ENCODE measurements at places on chromosomes 12 and 14. TPM values are rescaled to one million over a fixed set of nuclear protein-coding genes. Genes with fewer than 3 reads are reported as not detected.

GRCh38 chr12:104257913-104258472 is 42.4 kb downstream of the TXNRD1 start:
- H3K4me3 ChIP-seq: no peak overlapping the region
- no peak overlapping the region for H3K27ac ChIP-seq
- no peaks in the 10 kb centered on the region for H3K27me3 ChIP-seq
- no peaks in the 10 kb centered on the region for H3K4me1 ChIP-seq
- DNase-seq: no peak

The E2F7 gene
- total RNA-seq: 29.4 TPM

DNA sequence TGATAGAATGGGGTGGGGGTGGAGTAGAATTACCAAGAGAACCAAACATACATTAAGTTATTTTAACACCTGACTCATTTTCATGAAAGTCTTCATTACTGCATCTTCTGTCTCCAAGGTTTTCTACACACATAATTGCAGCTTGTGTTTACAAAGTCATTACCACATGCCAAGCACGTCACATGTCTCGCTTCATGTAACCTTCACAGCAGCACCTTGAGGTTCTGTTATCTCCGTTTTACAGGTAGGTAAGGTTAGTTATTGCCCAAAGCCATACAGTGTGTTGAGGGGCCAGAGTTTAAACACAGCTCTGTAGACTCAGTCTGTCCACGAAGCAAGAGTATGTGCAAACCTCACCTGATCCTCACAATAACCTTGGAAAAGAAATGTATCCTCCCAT is 64.3 kb upstream of the RBM19 start:
- H3K27ac ChIP-seq: no peak overlapping the region
- no peaks in the 10 kb centered on the region for H3K4me1 ChIP-seq

The POTEG gene
- total RNA-seq: not detected

- H3K27me3 ChIP-seq: no peaks in the 10 kb centered on the region
- peak overlapping the region; percentile 51 for H3K27ac ChIP-seq
- H3K36me3 ChIP-seq: no peaks in the 10 kb centered on the region
These were observed 40.7 kb upstream of the MTERF2 start for GRCh38 chr12:107027636-107028053.

The OSGEP gene
- 58.5 TPM for total RNA-seq

The TDRD9 gene
- 0.60 TPM for total RNA-seq

DNA sequence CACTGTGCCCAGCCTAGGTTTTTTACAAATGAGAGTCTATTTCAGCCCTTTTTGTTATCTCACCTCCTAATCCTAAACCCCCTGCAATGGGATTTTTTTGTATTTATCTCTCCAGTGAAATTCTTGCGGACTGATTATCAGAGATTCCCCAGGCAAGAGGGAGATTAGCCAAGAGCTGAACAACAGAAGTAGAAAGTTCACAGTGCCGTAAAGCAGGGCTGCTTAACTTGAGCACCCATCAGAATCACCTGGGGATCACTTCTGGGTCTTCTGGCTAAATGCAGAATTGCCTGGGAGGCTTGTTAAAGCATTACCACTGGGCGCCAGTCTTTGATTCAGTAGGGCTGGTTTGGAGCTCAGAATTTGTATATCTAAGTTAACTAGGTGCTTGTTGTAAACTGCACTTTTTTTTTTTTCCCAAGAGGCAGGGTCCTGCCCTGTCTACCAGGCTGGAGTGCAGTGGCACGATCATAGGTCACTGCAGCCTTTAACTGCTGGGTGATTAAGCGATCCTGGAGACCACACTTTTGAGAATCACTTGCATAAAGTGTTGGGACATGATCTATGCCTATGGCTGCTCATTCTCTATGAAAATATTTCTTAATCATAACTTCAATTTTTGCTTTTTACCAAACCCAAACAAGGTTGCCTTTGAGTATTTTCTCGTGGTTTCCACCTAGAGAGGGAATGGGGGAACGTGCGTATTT is 1.1 kb upstream of the DPPA3 start:
- DNase-seq: no peak
- H3K4me1 ChIP-seq: no peaks in the 10 kb centered on the region
- H3K27ac ChIP-seq: no peak overlapping the region

GRCh38 chr12:117333331-117333881 is 28.0 kb downstream of the NOS1 start:
- no peaks in the 10 kb centered on the region for H3K4me1 ChIP-seq
- H3K27me3 ChIP-seq: peaks cover 9% of the 10 kb centered on the region
- no peak overlapping the region for H3K4me3 ChIP-seq
- H3K27ac ChIP-seq: no peak overlapping the region
- no peaks in the 10 kb centered on the region for H3K36me3 ChIP-seq

GRCh38 chr14:72781561-72782508 is 112.1 kb downstream of the DPF3 start:
- DNase-seq: no peak
- H3K36me3 ChIP-seq: peaks cover 10% of the 10 kb centered on the region
- no peak overlapping the region for H3K4me3 ChIP-seq
- H3K27me3 ChIP-seq: no peaks in the 10 kb centered on the region
- peaks cover 5% of the 10 kb centered on the region for H3K4me1 ChIP-seq

The TAS2R9 gene
- total RNA-seq: not detected

The OTX2 gene
- total RNA-seq: not detected

DNA sequence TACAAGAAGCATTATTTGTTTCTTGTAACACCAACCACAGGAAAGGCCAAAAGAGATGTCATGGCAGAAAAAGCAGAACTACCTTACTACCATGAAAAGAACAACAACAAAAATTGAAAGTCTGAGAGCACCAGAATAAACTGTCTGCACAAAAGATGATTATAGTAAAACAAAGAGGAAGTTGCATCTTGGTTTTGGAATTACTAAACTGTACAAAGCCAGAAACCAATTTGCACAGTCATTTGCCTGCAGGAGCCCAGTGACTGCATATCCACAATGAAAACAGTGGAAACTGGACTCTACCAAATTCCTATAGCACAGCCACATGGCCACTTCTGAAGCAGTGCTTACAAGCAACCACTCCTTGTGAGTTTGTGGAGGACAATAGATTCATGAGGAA is 276.2 kb downstream of the SSPN start:
- H3K4me1 ChIP-seq: peaks cover 26% of the 10 kb centered on the region
- peaks cover 37% of the 10 kb centered on the region for H3K36me3 ChIP-seq
- H3K27me3 ChIP-seq: no peaks in the 10 kb centered on the region
- no peak overlapping the region for H3K27ac ChIP-seq

- no peaks in the 10 kb centered on the region for H3K4me1 ChIP-seq
- no peak overlapping the region for H3K27ac ChIP-seq
- DNase-seq: no peak
These were observed 362.8 kb downstream of the CACNA1C start for GRCh38 chr12:2415568-2415944.

GRCh38 chr12:120010661-120011230 is 21.7 kb downstream of the BICDL1 start:
- no peaks in the 10 kb centered on the region for H3K27me3 ChIP-seq
- peak overlapping the region; percentile 96 for H3K27ac ChIP-seq
- DNase-seq: peak; percentile 35
- no peak overlapping the region for H3K4me3 ChIP-seq
- peaks cover 48% of the 10 kb centered on the region for H3K36me3 ChIP-seq

The PIK3C2G gene
- total RNA-seq: not detected

GRCh38 chr14:55005071-55005470 is 21.8 kb downstream of the WDHD1 start:
- no peak overlapping the region for H3K4me3 ChIP-seq
- no peak for DNase-seq
- peaks cover 10% of the 10 kb centered on the region for H3K4me1 ChIP-seq
- peaks cover 45% of the 10 kb centered on the region for H3K36me3 ChIP-seq
- H3K27ac ChIP-seq: no peak overlapping the region
- no peaks in the 10 kb centered on the region for H3K27me3 ChIP-seq

GRCh38 chr12:121295116-121295745 is 1.3 kb downstream of the CAMKK2 start:
- no peaks in the 10 kb centered on the region for H3K27me3 ChIP-seq
- H3K27ac ChIP-seq: peak overlapping the region; percentile 88
- peak; percentile 15 for DNase-seq
- H3K4me3 ChIP-seq: peak overlapping the region; percentile 90

The GALNT16 gene
- not detected for total RNA-seq

The SLC41A2 gene
- 2.1 TPM for total RNA-seq

- peaks cover 29% of the 10 kb centered on the region for H3K4me1 ChIP-seq
- peak overlapping the region; percentile 65 for H3K4me3 ChIP-seq
- H3K36me3 ChIP-seq: peaks cover 21% of the 10 kb centered on the region
These were observed 35.4 kb downstream of the SPTLC2 start for GRCh38 chr14:77580964-77581505.

- no peaks in the 10 kb centered on the region for H3K36me3 ChIP-seq
- H3K4me1 ChIP-seq: no peaks in the 10 kb centered on the region
- no peak overlapping the region for H3K4me3 ChIP-seq
- DNase-seq: no peak
These were observed 132.7 kb downstream of the SSPN start for GRCh38 chr12:26327975-26328644.

DNA sequence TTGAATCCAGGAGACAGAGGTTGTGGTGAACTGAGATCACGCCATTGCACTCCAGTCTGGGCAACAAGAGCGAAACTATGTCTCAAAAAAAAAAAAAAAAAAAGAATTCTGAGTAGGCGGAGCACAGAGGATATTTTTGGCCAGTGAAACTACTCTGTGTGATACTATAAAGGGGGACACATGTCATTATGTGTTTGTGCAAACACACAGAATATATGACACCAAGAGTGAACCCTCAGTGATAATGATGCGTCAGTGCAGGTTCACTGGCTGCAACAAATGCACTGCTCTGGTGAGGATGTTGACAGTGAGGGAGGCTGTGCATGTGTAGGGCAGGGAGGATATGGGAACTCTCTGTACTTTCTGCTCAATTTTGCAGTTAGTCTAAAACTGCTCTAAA is 24.2 kb downstream of the FBXO21 start:
- no peak for DNase-seq
- no peaks in the 10 kb centered on the region for H3K27me3 ChIP-seq
- H3K27ac ChIP-seq: no peak overlapping the region
- no peak overlapping the region for H3K4me3 ChIP-seq
- H3K36me3 ChIP-seq: peaks cover 64% of the 10 kb centered on the region
- H3K4me1 ChIP-seq: peaks cover 4% of the 10 kb centered on the region

The PLEKHG7 gene
- not detected for total RNA-seq

The SMIM41 gene
- not detected for total RNA-seq

- H3K27me3 ChIP-seq: no peaks in the 10 kb centered on the region
- H3K36me3 ChIP-seq: no peaks in the 10 kb centered on the region
- no peaks in the 10 kb centered on the region for H3K4me1 ChIP-seq
- H3K27ac ChIP-seq: no peak overlapping the region
These were observed 29.0 kb downstream of the SLC2A3 start for GRCh38 chr12:7907009-7907408.

GRCh38 chr14:36818246-36818645 is 156.6 kb downstream of the PAX9 start:
- H3K27ac ChIP-seq: no peak overlapping the region
- no peak overlapping the region for H3K4me3 ChIP-seq
- no peaks in the 10 kb centered on the region for H3K4me1 ChIP-seq
- no peaks in the 10 kb centered on the region for H3K36me3 ChIP-seq
- H3K27me3 ChIP-seq: no peaks in the 10 kb centered on the region
- no peak for DNase-seq

GRCh38 chr12:55818140-55818728 is 393 bp downstream of the ORMDL2 start:
- no peaks in the 10 kb centered on the region for H3K27me3 ChIP-seq
- peaks cover 43% of the 10 kb centered on the region for H3K4me1 ChIP-seq
- H3K4me3 ChIP-seq: no peak overlapping the region
- no peak overlapping the region for H3K27ac ChIP-seq

The PPP4R4 gene
- total RNA-seq: 3.7 TPM

DNA sequence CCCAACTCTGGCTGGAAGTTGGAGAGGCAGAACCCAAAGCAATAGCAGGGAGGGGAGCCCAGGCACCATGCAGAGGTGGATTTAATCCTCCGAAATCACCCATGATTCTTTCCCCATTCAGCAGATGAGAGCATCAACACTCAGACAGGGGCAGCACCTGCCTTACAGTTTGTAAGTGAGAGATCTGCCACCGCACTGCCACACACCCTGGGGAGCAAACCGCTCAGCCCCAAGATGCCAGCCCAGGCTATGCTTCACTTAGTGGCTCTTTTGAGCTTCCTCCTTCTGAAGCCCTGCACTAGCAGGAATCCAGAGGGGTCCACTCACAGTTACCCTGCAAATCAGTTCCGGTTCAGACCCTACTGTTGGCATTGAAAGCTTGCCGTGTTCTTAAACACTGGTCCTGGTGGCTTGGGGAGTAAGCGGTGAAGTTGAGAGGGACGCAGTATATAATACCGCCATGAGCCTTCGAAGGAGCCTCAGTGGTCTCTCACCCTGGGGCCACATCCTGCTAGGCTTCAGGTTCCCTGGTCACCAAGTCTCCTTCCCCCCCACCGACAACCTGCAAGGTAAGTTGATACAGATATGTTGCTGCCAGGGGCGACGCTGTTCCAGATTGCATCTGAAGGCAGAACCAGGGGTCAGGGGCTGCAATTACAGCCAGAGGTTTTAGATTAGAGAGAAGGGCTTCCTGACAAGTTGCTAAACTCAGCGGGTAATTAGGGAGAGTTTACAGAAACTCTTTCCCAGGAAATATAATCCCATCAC is 72.0 kb upstream of the CCND2 start:
- H3K27ac ChIP-seq: no peak overlapping the region
- H3K27me3 ChIP-seq: peaks cover 4% of the 10 kb centered on the region
- H3K4me3 ChIP-seq: no peak overlapping the region
- no peak for DNase-seq
- no peaks in the 10 kb centered on the region for H3K36me3 ChIP-seq

DNA sequence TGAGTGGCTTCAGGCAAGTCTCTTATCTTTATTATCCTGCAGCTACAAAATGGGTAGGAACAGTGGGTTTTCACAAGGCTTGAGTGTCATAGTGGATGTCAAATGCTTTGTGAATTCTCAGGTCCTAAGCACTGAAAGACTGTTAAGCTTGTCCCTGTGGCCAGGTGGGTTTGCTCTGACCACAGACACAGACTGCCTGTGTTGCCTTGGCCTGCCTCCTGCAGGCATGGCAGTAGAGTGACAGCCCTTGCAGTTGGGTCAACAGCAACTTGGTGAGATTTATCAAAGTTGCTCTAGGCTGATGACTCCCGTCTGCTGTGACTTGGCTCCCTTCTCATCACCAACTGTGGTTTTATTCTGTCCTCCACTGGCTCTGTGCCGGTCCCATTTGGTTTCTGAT is 520.0 kb upstream of the CCDC196 start:
- H3K27ac ChIP-seq: no peak overlapping the region
- peaks cover 14% of the 10 kb centered on the region for H3K4me1 ChIP-seq
- no peak overlapping the region for H3K4me3 ChIP-seq
- peaks cover 24% of the 10 kb centered on the region for H3K27me3 ChIP-seq

The CD9 gene
- 5.4 TPM for total RNA-seq

DNA sequence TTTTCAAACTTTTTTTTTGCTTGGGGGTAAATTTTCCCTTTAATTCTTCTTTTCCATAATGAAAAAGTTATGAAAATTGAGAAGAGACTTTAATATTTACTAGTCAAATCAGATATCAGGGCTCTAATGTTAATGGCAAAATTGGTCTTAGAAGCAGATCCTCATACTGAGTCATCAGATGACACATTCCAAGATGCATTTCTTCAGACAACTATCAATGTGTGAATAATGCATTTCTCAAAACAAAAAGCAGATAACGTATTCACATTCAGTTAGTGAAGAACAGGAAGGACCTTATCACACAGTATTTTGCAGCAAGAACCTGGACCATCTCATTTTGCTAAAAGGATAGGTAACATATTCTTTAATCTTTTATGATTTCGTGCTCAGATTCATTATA is 130.7 kb downstream of the GPHN start:
- no peak overlapping the region for H3K4me3 ChIP-seq
- H3K36me3 ChIP-seq: no peaks in the 10 kb centered on the region
- no peaks in the 10 kb centered on the region for H3K27me3 ChIP-seq

The CLEC4D gene
- not detected for total RNA-seq

The LALBA gene
- total RNA-seq: not detected

Measured in activated CD4-positive, alpha-beta T cell treated with anti-CD3 and anti-CD28 coated beads, Interleukin-2, amount 10 ng/mL, durations not matched to agents 7 days and 5 days (primary cell).